ENCODE measurements at places on chromosomes 1 and 21.

DNA sequence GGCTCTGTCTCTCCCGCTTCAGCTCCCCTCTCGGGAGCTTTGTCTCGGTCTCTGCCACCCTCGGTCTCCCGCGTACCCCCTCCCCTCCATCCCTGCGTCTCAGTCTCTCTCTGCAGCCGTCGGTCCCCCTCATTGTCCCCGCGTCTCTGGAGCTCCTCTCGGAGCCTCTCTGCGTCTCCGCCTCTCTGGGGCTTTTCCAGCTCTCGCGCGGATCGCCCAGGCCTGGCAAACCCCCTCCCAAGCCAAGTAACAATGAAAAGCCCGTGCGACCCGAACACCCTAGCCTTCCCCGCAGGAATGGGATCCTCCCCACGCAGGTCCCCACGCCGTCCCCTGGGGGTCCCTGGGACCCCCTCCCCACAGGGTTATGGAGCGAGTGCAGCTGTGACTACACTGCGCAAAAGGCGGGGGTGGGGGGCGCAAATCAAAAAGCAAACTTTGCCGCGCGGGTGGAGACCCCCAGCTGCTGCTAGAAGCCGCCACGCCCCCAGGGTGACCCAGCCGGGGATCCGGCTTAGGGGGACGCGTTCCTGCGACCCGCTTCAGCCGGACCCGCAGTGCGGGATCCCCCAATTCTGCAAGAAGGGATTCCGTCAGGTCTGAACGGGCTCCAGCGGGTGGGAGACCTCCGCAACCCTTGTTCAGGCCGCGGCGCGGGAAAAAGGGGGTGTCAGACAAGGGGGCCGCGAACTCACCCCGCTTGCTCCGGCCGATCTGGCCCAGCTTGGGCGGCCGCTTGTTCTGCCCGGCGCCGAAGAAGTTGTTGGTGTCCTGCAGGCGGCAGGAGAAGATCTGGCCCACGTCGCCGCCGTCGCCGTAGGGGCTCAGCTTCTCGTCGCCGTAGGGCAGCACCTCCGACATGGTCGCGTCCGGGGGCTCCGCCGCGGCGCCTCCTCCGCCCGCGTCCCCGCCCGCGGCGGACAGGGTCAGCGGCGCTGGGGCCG lies 1.2 kb downstream of the CAMK2N1 start:
- DNase-seq, result no peak

GRCh38 chr1:209162651-209163050 lies 420.9 kb upstream of the CAMK1G start:
- DNase-seq, result no peak

- DNase-seq, result no peak
Observed at GRCh38 chr1:188397521-188397920, 1568.8 kb downstream of the PLA2G4A start.

DNA sequence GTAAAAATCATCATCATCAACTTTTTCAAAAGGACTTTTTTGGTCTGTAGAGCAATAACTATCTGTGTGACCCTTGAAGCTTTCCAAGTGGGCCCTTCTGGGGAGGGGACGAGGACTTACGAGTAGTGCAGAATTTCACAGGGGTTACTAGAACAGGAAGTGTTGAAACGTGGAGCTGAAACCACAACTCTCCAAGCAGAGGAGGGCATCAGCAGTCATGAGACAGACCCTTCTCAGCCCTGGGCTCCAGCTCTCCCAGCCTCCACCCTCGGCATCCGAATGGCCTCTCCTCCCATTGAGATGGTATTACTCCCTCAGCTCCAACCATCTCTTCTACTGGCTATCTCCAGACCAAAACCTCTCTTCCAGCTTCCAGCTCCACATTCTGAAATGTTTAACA lies 3.6 kb downstream of the FAM89A start:
- no peak for DNase-seq

GRCh38 chr21:32917362-32918135 lies 108.2 kb upstream of the OLIG2 start:
- no peak for DNase-seq

DNA sequence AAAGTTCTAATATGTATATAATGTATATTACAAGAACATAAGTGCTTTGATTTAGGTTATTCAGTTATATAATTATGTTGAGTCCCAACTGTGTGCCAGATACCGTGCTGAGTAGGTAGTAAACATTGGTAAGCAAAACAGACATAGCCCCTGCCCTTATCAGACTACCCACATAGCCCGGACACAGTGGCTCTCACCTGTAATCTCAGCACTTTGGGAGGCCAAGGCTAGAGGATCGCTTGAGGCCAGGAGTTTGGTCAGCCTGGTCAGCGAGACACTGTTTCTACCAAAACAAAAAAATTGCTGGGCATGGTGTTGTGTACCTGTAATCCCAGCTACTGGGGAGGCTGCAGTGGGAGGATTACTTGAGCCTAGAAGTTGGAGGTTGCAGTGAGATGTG lies 30.7 kb downstream of the RNF11 start:
- no peak for DNase-seq

DNA sequence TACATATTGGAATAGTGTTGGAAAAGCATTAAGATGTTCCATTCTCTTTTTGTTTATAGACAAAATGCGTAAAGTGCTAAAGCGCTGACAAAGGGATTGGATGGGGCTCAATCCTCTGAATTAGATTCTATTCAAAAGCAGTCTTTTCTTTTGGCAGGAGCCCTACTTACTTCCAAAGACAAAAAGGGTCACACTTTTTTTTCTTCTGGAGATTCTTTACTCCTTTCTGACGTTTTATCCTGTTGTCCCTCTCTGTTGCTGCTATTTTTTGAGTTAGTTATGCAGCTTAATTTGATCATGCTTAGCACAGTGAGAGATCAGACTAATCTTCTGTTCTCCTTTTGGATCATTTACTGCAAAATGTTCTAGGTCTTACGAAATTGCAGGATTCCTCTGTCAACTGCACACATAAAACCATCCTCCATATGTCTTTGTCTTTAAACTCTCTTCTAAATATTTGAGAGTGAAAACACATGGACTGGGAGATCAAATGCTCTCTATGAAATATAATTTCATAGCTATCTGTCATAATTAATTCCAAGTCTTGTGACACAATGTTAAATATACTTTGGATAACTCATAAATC lies 656.4 kb upstream of the ADGRL2 start:
- DNase-seq, result no peak

DNA sequence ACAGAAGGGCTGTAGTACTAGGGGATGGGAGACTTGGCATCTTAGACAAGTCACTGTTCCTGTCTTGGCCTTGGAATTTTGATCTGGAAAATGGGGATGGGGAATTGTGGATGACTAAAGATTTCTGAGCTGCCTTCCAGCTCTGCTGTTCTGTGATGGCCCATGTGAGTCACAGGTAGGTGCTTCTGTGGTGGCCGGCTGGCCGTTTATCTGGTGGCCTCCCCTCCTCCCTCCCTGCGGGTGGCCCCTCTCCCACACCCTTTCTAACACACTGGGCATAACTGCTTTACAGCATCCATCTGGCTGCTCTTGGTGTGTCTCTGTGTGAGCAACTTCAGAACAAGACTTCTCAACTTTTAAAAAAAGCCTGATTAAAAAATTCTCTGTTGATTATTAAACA lies 35.9 kb downstream of the KCNA2 start:
- no peak for DNase-seq

DNA sequence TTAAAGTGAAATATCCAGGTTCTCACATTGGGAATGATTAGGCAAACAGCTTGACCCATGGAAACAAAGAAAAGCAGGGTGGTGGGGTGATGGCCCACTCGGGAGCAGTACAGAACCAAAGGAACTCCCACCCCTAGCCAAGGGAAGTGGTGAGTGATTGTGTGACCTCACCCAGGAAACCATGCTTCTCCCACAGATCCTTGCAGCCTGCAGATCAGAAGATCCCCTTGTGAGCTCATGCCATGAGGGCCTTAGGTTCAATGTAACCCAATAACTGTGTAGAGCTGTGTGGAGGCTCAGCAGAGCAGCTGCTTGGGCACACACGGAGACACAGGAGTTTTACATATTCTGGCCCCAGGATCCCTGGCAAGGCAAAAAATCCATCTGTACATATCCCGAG lies 311.8 kb upstream of the DPYD start:
- no peak for DNase-seq

GRCh38 chr1:147669469-147670318 lies 630 bp downstream of the ACP6 start:
- no peak for DNase-seq

- no peak for DNase-seq
Observed at GRCh38 chr1:53349968-53350852, 22.3 kb upstream of the LRP8 start.

- DNase-seq, result no peak
Observed at GRCh38 chr21:44614161-44614631, 2.3 kb downstream of the KRTAP10-8 start.

DNA sequence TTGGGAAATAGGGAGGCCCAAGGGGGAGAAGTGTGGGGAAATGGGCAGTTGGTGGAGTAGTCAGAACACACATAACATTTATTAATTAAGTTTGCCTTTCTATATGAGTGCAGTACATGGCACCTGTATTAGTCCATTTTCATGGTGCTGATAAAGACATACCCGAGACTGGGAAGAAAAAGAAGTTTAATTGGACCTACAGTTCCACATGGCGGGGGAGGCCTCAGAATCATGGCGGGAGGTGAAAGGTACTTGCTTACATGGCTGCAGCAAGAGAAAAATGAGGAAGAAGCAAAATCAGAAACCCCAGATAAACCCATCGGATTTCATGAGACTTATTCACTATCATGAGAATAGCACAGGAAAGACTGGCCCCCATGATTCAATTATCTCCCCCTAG lies 1.6 kb upstream of the SLC35A3 start:
- no peak for DNase-seq

DNA sequence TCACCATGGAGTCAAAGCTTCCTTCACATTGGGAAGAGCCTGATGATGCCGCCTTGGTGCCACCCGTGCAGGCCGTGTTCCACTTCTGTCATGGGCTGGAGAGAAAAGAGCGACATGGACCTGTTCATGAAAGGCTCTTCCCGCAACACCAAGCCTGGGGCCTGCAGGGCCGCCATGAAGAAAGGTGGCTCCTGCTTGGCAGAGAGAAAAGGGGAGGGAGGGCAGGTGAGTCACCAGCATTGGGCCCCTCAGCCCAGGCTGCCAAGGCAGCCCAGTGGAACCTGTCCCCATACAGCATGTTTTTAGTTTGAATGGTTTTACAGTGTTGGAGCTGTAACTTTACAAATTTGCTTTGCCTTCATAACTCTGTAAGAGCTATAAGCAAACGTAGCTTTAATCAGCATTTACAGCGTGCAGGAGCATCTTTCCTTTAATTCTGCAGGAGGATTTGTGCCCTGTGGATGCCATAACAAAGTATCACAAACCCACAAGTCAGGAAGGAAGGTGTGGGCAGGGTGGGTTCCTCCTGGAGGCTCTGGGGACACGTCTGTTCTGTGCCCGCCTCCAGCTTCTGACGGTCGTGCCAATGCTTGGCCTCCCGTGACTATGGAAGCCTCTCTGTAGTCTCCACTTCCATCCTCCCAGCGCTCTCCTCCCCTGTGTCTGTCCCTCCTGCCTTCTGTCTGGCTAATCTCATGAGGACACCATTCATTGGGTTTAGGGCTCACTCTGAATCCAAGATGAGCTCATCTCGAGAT lies 49.1 kb downstream of the RIPK4 start:
- DNase-seq, result no peak

GRCh38 chr1:213988507-213989001 lies 781 bp downstream of the PROX1 start:
- no peak for DNase-seq

GRCh38 chr1:158286487-158286886 lies 3.2 kb upstream of the CD1C start:
- no peak for DNase-seq

DNA sequence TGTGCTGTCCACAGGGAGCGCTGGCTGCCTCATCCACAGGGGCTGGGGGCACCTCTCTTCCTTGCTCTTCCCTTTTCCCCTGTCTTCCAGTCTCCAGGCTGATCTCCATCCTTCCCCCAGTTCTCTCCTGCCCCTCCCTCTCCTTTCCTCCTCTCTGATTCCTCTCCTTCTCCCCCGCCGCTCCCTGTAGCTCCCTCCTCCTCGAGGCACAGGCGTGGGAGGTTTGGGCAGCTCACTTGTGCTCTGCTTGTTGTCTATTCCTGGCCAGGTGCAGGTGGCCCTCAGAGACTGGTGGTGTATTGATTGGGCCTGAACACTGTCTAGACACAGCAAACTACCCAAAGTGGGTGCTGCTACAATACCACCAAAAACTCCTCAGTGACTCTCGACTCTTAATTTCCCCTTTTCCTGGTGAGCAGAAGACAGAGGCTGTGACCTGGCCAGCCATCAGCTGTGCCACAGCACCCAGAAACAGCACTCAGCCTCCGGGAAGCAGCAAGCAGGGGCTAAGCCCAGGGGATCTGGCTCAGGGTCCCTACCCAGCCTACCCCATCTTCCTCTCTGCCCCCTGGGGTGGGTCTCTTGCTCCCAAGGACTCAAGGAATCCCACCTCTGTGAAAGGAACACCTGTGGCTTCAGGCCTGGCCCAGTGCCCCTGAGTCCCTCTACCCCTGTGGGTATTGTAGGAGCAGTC lies 93.3 kb downstream of the DDX20 start:
- no peak for DNase-seq

DNA sequence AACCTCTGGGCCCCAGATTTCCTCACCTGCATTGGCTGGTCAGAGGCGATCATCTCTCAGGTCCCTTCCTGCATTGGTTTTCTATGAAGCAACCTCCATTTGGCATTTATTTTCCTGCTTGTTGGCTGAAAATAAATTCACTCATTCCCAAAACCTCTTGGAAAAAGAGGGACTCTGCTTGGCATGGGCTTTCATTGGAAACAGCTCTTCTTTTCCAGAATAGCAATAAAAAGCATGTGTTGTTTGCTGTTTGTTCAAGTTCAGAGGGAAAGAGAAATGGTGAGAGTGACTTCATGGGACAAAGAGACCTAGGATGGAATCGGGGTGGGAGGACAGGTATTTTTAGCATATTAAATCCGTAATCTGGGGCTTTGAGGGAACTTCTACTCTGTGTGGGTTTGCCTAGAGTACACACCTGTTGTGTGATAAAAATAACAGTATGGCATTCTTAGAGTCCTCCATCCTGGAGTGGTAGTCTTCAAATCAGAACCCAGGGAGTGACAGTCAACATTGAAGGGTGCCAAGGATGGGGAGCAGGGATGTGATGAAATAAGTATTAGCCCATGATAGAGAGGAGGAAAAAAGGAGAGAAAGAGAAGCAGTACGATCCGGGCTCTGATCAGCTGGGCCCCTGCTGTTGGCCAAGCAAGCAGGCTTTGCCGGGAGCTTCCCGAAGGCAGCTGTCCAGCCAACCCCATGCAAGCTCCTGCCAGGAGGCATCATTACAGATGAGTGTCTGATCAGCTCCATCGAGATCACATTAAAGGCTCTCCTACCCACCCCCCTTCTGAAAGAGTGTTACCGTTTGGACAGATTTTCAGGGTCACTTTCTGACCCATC lies 131.9 kb upstream of the NFIA start:
- DNase-seq, result no peak

Measured in AG09319 (cell line).